Activated CD4-positive, alpha-beta memory T cell treated with anti-CD3 and anti-CD28 coated beads for 36 hours (primary cell): ENCODE measurements at places on chromosomes 2 and 18.

- no peak for DNase-seq
Measured at GRCh38 chr2:104866122-104866864, 12.4 kb downstream of the POU3F3 start.

DNA sequence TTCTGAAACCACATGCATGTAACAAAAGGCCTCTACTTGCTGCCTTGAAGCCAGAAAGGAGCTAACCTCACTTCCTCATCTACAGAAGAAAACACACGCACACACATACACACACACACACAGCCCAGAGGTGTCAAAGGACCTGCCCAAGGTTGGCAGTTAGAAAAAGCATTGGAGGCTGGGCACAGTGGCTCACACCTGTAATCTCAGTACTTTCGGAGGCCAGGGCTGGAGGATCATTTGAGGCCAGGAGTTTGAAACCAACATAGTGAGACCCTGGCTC is 125.9 kb upstream of the RNF152 start:
- no peak for DNase-seq

DNA sequence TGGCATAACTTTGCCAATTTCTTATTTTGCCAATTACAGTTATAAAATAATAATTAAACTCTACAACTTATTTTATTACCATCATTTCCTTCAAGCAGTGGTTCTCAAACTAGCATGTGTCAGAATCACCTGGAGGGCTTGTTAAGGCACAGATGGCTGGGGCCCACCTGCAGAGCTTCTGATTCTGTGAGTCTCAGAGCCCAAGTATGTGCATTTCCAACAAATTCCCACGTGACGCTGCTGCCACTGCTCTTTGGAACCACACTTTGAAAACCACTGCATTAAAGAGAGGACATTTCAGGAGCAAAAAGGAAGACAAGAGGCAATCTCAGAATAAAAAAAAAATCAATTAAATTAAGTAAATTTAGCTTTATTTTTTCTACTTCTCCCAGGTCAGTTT is 94.0 kb upstream of the HNRNPA3 start:
- DNase-seq: no peak

DNA sequence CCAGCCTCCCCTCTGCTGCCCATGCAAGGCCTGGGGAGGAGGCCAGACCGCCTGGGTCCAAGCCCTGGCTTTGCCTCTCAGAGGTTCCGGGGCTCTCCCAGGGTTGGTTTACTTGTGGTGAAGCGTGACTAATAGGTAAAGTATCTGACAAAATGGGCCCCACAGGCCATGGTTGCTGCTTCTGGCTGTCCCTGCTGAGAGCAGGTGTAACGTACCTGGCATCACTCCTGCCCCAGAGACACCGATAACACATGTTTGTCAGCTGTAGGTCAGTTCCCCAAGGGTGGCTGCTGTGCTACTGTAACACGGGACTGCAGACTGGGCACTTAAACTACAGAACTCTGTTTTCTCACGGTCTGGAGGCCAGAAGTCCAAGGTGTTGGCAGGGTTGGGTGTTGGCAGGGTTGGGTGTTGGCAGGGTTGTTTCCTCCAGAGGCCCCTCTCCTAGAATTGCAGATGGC is 34.1 kb downstream of the ODC1 start:
- DNase-seq: peak; percentile 25

GRCh38 chr2:188291142-188291616 is 495 bp upstream of the GULP1 start:
- no peak for DNase-seq

DNA sequence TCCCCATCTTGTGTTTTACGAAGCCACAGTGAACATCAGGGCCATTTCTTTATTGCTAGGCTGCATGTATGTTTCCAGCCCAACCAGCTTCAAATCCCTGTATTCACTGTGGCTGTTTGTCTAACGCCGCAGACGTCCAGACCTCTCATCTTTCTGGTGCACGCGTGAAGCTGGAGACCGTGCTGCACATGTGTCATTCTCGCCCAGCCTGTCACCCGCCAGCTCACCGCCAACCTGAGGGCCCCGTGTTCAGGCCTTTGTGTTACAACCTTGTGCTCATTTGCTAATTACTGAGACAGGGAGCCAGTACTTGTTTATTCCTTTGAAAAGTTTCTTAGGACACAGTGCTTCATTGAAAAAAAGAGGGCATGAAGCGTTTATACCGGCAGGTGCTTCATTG is 21.4 kb downstream of the SALL3 start:
- no peak for DNase-seq

DNA sequence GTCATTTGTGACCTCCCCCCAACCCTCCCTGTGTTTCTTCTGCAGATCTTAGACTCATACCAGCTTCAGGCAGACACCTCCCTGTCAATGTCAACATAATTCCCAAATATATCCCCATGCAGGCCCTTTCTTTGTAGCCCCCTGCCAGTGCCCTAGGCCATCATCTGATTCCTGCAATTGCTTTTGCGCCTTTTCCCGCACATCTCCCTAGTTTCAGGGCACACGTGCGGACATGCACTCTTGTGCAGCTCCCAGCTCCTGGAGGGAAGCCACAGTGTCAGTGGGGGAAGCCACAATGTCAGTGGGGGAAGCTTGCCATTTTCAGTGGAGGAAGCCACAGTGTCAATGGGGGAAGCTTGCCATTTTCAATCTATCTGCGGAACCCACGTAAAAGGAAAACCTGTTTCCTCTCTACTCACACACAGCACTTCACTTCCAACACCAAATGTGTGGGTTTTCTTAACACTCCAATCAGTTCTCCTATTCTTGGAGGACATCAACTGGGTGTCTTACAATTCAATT is 256.4 kb downstream of the ACKR3 start:
- no peak for DNase-seq

DNA sequence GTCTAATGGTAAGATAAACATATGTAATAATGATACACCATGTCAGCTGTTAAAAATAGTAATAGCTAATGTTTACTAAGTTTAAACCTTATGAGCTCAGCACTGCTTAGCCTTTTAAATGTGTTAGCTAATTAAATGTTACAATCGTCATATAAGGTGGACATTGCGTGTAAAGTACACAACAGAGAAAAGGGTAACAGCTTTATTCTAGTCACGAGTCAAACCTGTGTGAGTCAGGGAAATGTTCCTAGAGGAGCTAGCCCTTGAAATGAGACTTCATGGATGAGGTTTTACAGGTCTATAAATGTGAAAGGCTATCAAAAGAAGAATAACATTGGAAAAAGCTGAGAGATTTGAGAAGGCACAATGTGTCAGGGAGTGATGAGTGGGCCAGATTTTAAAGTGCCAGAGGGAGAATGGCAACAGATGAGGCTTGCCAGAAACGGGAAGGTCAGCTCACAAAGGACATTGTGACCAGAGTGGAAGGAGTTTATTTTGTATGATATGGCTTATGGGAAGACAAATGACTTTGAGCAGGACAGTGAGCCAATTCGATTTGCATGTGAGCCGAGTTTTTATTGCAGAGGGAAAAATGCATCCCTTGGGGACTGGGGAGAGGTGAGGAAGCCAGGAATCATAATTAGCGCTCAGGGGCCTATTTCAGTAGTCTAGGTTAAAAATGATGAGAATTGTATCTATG is 276.3 kb downstream of the CTNNA2 start:
- no peak for DNase-seq

- DNase-seq: no peak
Measured at GRCh38 chr2:223648755-223649154, 46.6 kb upstream of the SCG2 start.

GRCh38 chr2:69742322-69742952 is 503 bp downstream of the ANXA4 start:
- DNase-seq: no peak

DNA sequence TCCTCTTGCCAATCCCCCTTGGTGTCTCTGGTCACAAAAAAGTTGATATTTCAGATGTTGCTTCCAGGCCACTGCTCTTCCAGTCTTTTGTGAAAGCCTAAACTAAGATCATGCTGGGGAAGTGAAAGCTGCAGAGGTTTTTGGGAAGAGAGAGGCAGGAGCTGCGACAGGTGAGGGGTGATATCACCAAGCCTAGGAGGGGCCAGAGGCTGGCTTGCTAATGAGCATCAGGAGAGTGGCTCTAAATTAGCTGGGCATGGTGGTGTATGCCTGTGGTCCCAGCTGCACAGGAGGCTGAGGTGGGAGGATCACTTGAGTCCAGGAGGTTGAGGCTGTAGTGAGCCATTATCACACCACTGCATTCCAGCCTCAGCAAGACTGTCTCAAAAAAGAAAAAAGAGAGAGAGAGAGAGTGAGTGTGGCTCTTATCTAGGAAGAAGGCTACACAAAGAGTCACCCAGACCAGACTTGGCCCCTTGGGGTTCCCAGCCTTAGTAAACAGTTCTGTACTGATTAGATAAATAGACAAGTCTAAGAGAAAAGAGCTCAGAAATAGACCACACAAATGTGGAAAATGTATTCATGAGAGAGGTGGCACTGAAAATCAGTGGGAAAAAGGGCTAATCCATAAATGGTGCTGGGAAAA is 14.6 kb upstream of the CDK5R2 start:
- no peak for DNase-seq

GRCh38 chr2:41879235-41879916 is 168.4 kb upstream of the PKDCC start:
- no peak for DNase-seq

DNA sequence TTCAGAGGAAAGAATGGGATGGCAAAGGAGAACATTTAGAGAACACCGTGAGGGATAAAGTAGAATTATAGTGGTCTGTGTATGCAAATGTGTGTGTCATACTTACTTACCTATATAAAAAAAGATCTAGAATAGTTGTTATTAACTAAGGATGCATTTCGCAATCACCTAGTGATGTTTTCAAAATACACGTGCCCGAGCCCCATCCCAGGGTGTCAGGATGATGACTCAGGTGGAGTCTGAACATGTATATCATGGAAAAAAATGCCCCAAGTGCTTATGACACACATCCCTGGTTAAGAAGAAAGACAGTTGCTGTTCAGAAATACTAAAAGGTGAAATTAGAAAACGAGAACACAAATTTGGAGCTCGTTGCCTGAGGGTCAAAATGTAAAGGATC is 109.0 kb downstream of the CERS6 start:
- no peak for DNase-seq

DNA sequence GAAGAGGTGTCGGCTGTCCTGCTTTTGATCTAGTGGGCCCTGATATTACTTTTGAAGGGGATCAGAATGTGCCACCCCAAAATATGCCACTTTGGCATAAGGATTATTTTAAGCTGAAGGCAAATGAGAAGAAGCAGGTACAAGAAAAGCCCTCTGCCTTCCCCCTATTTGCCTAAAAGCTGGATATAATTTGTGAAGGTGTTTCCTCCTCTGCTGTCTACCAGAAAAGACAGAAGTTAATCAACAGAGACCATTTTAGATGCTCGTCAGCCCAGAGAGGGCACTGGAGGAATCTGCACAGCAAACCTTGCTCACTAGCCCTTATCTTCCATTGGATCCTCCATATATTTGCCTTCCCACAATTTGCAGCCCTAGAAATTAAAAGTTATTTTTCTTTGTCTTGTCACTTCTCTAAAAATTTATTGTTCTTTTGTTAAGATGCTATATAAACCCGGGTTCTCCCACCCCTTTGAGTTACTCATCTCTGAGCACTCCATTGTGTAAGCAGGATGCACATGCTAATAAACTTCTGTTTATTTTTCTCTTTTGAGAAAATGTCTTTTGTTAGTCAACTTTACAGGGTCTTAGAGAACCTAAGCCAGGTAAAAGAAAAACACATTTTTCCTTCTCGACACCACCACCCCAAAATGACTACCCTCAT is 163.2 kb upstream of the SLC1A4 start:
- no peak for DNase-seq

DNA sequence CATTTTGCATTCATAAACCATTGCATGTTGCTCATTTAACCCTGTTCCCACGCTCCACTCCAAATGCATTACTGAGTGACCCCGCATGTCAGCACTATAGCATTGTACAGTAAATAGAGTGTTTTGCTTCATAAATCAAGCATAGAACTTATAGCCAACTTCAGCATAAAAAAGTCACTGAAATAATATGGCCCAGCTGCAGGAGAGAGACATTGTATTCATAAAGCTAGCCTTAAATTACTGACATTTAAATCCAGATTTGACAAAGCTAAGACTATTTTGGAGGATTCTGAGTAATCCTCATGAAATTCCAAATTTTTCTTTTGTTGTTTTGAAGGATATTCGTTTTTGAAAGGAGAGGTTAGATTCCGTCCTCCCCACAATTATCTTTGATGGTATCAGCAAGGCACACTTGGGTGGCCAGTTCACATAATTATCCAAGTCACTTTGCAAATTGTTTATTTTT is 320.9 kb upstream of the TCF4 start:
- no peak for DNase-seq

DNA sequence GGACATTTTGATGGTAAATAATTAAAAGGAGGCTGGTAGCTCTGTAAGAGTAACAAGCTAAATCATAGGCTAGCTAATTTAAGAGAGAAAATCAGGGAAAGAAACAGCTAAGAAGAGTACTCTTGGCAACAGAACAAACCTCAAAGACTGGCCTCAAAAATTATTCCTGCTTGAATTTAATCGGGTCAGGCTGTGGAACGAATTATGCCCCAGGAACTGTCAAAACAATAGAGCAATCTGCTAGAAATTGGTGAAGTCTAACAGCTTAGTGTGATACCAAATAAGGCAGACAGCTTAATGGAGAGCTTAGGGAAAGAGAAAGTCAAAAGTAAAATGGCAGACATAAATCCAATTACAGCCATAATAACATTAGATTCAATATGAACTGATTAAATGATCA is 215.7 kb downstream of the MREG start:
- DNase-seq: no peak
